ENCODE measurements at places on chromosomes 7 and 10. TPM values are rescaled to one million over a fixed set of nuclear protein-coding genes. Genes with fewer than 3 reads are reported as not detected.

The NDUFB8 gene
- 427 TPM for total RNA-seq

The UCN3 gene
- total RNA-seq: not detected

The CCL24 gene
- total RNA-seq: not detected

The MCM10 gene
- 81.1 TPM for total RNA-seq

The CRHR2 gene
- total RNA-seq: not detected

GRCh38 chr7:138247568-138248333 lies 171.5 kb downstream of the AKR1D1 start:
- no peak overlapping the region for H3K27ac ChIP-seq
- H3K27me3 ChIP-seq: no peaks in the 10 kb centered on the region
- no peaks in the 10 kb centered on the region for H3K36me3 ChIP-seq
- no peak for DNase-seq

- no peaks in the 10 kb centered on the region for H3K4me1 ChIP-seq
- H3K4me3 ChIP-seq: no peak overlapping the region
- no peaks in the 10 kb centered on the region for H3K36me3 ChIP-seq
- H3K27ac ChIP-seq: no peak overlapping the region
These were observed 71.2 kb upstream of the TRIM24 start for GRCh38 chr7:138388673-138389491.

- H3K27ac ChIP-seq: no peak overlapping the region
- no peak for DNase-seq
- H3K4me3 ChIP-seq: no peak overlapping the region
These were observed 32.4 kb downstream of the SPDYE6 start for GRCh38 chr7:102323914-102324195.

DNA sequence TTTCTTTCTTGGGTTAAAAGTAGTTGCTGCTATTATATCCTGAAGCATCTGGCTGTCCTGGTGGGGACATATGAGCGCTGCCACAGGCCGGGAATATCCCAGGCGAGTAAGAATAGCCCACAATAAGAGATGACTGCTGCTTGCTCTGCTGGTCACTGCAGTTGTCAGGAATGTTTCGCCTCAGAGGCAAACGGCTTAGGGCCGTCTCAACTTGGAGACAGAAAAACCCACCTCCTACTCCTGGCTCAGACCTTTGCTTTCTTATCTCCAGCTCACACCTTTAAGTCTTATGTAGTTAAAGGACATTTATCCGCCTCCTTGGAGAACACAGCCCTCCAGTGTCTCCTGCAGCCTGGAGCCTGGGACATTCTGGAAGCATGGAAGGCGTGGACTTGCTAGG lies at the start of gene GJD4:
Gene GJD4, plus strand, starts transcription at position 151 of the 400 bp plus-strand sequence. Its CDS starts 227 bp downstream, at position 378.
- H3K27ac ChIP-seq: no peak within 1 kb of the TSS
- H3K4me3 ChIP-seq: no peak within 1 kb of the TSS
- H3K36me3 ChIP-seq: no peaks in the 10 kb centered on the region
- peaks cover 3% of the 10 kb centered on the region for H3K4me1 ChIP-seq
- DNase-seq: no peak

DNA sequence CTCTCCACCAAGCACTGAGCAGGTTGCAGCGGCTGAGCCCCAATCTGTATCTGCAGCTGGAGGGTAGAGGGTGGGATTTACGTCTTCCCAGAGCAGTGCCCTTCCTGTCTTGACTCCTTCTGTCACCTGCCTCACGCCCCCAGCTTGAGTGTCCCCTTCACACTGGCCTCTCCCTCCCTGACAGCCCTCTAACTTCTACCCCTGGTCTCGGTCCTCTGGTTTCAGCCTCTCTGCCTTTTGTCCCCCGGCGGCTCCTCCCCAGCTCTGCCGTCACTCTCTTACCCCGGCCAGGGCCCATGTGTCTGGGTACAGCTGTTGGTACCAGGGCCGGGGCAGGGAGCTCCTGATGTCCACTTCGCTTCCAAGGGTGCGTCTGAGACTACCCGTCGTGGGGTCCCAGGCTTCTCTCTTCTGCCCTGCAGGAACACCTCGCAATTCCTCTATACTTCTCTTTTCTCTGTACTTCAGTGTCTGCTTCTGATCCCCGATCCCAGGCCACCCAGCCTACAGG lies 654 bp downstream of the MUC3A start:
- no peaks in the 10 kb centered on the region for H3K4me1 ChIP-seq
- no peak for DNase-seq
- H3K4me3 ChIP-seq: no peak overlapping the region
- H3K27ac ChIP-seq: no peak overlapping the region
- no peaks in the 10 kb centered on the region for H3K36me3 ChIP-seq
- H3K27me3 ChIP-seq: peaks cover 15% of the 10 kb centered on the region

GRCh38 chr7:43247757-43248156 lies 135.3 kb downstream of the HECW1 start:
- no peak for DNase-seq
- H3K4me1 ChIP-seq: no peaks in the 10 kb centered on the region
- no peak overlapping the region for H3K27ac ChIP-seq
- H3K27me3 ChIP-seq: peaks cover 8% of the 10 kb centered on the region
